ENCODE measurements at places on chromosomes 5 and 9.

- DNase-seq = no peak
These were observed 149.0 kb upstream of the GRAMD2B start for GRCh38 chr5:126274076-126274762.

DNA sequence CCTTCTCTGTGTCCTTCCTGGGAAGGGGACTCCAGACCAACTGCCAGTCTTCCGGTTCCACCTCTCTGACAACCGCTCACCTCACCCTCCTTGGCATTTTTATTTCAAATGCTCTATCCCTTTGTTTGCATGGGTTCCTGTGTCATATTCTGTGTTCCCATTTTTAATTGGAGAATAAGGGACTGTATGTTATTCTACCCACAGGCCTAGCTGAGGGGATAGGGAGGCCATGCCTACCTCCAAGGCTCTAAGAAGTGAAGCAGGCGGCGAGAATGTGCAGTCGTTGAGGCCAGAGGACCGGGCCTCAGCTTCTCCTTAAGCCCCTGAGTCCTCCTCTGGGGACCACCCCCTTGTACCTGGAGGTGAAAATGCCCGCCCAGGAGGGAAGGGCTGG lies 936 bp upstream of the WDR5 start:
- DNase-seq = no peak

- DNase-seq = no peak
These were observed 1.7 kb downstream of the SMIM3 start for GRCh38 chr5:150780187-150780692.

GRCh38 chr5:138438724-138439476 lies at the start of gene REEP2:
TSS of gene REEP2 (plus strand) at chr5:138439057. CDS start at chr5:138439209, 152 bp downstream.
- no peak for DNase-seq

DNA sequence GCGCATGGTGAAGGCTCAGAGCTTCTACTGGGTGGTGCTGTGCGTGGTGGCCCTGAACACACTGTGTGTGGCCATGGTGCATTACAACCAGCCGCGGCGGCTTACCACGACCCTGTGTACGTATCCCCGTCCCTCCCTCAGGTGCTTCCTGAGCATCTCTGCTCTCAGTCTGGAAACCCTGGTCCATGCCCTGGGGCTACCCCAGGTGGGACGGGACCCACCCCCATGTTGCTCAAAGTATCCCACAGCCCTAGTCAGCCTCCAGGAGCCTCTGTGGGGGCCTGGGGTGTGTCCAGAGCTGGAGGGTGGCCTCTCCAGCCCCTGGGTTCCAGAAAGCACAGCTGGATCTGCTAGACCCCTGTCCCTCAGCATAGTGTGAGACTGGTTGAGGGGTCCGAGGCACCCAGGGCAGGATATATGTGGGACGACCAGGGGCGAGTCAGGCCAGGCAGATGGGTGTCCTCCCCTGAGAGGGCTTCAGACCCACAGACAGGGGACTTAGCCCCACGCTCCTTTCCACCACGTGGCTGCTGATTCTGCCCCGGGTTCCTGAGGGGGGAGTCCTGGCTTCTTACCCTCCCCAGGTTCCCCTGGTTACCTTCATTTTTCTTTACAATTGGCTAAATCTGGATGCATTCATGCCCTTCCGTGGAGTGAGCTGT lies 94.0 kb downstream of the CACNA1B start:
- no peak for DNase-seq

DNA sequence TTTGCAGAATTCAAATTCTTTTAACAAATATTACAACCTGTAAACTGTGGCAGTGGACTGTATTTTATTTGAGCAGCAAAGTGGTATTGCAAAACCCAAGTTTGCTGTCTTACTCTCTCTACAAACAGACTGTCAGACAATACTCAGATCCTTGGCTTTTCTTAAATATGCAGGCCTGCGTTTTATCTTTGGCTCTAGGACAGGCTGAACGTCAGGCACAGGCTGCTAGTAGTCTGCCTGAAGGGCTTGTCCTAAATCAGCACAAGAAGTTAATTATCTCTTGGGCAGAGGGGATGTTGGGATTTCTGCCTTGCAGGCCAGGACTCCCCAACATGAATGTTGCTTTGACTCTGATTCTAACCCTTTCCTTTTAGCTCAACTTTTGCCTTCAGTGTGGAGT lies 147.5 kb downstream of the SLIT3 start:
- DNase-seq = no peak

DNA sequence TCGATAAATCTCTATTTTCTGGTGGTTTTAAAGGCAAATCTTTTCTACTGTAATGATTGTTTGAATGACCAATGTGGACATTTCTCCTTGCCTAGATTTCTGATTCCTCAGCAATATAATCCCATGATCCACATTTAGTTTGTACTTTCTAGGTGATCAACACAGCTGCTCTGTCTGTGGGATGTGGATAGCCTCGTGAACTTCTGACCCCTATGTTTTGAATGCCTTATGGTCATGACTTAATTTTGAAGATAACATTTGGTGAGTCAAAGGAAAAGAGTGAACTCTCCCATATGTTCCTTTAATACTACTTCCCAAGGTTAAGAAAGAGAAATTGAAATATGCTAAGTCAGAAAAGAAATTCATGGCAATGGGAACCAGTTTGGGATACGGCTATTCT lies 147.5 kb downstream of the CAVIN4 start:
- DNase-seq = no peak

DNA sequence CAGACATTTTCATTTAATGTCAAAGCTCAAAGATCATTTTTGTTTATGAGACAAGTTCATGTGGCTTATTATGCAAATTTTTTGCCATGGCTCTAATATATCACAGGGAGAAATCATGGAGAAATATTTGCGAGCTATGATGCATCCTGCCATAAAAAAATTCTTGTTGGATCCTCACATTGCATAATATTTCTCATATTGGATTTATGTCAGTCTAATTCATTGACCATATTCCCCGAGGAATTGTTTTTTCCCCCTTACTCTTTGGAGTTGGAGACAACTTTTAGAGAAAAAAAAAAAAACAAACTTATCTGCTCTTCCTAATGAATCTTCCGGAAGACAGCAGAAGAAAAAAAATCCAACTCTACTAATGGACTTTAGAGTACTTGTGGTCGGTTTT lies 4.3 kb downstream of the ZNF462 start:
- no peak for DNase-seq

DNA sequence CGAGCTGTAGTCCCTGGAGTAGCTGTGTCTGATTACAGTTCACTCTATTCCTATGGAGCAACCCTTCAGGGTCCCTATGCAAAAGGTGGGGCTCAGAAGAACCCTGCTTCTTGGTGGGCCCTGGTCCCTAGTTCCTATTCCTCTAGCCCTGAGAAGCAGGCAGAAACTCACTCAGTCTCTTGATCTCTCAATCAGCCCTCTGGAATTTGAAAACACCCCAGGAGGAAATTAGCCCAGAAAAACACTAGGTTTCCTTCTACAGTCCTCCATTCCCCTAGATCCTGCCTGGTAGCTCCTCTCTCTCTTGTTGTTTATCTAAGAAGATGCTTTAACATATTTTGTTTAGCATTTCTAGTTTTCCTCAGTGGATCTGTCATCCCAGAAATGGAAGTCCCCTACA lies 7.6 kb downstream of the RGS3 start:
- DNase-seq = no peak

DNA sequence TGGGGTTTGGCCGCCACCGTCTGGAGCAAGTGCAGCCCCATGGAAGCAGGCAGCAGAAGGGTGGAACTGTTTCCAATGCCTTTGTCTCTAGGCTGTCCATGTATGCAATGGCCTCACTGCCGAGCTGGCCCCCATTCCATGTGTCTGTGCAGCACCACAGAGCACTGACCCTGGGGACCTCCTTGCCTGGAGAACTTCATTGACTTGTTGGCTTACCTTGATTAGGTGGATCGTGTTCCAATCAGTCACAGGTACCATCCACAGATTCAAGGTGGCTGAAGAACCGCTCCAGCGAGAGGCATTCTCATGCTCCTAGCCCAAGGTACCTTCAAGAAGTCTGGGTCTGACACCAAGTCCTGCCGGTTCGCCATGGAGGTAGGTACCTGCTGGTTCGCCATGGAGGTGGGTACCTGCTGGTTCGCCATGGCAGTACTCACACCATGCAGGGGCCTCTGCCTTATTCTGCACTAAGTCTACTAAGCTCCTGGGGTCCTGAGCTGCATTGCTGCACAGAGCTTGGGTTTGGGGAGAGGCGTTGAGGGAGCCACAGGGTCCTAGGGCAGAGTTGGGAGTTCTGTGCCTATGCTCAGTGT lies 358.3 kb upstream of the IRX1 start:
- DNase-seq = no peak

- DNase-seq = no peak
These were observed 172.2 kb downstream of the HSD17B3 start for GRCh38 chr9:96129747-96130146.

- DNase-seq = no peak
These were observed 80.4 kb downstream of the DCP2 start for GRCh38 chr5:113056988-113057387.

Data from NCI-H187 treated with DMSO at 0.1 percent for 48 hours (cell line).